ENCODE measurements at places on chromosomes 5 and 9.
A peak's percentile ranks its signal among the peaks of the same experiment; 100 is the strongest.

GRCh38 chr9:116726602-116727001, 39.5 kb downstream of the TRIM32 start:
- no peak overlapping the region for H3K4me3 ChIP-seq
- H3K27me3 ChIP-seq = no peaks in the 10 kb centered on the region
- no peak for DNase-seq
- no peaks in the 10 kb centered on the region for H3K36me3 ChIP-seq

DNA sequence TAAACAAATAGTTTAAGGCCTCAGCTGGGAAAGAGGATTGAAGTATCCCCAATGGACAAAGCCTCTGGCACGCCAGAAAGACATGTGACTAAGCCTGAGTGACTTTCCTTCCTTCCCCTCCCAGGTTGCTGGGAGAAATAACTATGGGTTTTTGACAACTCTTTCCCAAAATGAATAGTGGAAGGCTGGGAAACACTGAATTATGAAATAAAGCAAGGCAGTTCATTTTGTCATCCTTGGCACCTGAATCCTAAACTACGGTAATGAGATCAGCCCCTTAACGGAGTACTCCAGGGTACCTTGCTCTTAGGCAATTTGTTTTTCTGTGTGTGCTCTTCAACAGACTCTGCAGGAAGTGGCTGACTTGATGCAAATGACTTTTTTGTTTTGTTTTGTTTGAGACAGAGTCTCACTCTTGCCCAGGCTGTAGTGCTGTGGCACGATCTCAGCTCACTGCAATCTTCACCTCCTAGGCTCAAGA, 75.2 kb downstream of the LMNB1 start:
- peaks cover 5% of the 10 kb centered on the region for H3K4me1 ChIP-seq
- H3K4me3 ChIP-seq = no peak overlapping the region
- H3K27me3 ChIP-seq = no peaks in the 10 kb centered on the region
- H3K27ac ChIP-seq = no peak overlapping the region
- H3K36me3 ChIP-seq = no peaks in the 10 kb centered on the region
- DNase-seq = no peak

- DNase-seq = no peak
- no peak overlapping the region for H3K4me3 ChIP-seq
- no peak overlapping the region for H3K27ac ChIP-seq
- H3K36me3 ChIP-seq = no peaks in the 10 kb centered on the region
Observed at GRCh38 chr5:157184117-157184670, 3.6 kb downstream of the ITK start.

GRCh38 chr5:43314724-43315123, 1.5 kb upstream of the HMGCS1 start:
- H3K4me3 ChIP-seq = no peak overlapping the region
- H3K27me3 ChIP-seq = no peaks in the 10 kb centered on the region
- no peak for DNase-seq
- H3K4me1 ChIP-seq = peaks cover under 1% of the 10 kb centered on the region
- H3K36me3 ChIP-seq = no peaks in the 10 kb centered on the region

GRCh38 chr9:106575823-106576222, 287.1 kb upstream of the ZNF462 start:
- no peaks in the 10 kb centered on the region for H3K27me3 ChIP-seq
- no peak overlapping the region for H3K27ac ChIP-seq
- no peak for DNase-seq
- H3K36me3 ChIP-seq = no peaks in the 10 kb centered on the region
- H3K4me3 ChIP-seq = no peak overlapping the region

DNA sequence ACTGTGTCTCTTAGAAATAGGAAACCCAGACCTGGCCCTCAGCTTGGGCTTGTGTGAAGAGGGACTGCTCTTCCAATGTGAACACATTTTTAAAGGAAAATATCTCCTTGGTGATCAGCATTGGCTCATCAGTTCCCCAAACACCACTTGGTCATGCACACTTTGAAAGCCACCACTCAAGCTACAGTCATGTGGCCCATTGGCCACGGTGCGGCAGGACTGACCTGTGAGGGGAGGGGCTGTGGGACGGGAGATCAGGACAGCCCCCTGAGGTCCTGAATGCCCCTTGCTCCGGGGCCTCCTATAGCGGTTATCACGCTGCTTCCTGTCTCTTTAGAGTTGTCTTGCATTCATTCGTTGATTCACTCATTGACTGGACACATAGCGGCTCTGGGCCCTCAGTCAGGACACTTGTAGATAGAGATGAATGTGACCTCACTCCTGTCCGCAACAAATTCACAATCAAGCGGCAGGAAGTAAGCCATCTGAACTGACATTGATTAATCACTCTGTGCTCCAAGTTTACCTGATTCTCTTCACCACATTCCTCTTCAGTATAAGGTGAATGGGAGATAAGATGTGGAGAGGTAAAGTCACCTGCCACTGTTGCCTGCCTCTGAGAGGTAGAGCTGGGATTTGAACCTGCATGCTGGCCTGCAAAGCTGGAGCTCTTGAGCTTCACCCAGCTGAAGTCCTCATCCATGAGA, 73.1 kb downstream of the COL15A1 start:
- peaks cover 16% of the 10 kb centered on the region for H3K4me1 ChIP-seq
- no peaks in the 10 kb centered on the region for H3K36me3 ChIP-seq
- H3K4me3 ChIP-seq = no peak overlapping the region
- no peak for DNase-seq
- no peaks in the 10 kb centered on the region for H3K27me3 ChIP-seq

DNA sequence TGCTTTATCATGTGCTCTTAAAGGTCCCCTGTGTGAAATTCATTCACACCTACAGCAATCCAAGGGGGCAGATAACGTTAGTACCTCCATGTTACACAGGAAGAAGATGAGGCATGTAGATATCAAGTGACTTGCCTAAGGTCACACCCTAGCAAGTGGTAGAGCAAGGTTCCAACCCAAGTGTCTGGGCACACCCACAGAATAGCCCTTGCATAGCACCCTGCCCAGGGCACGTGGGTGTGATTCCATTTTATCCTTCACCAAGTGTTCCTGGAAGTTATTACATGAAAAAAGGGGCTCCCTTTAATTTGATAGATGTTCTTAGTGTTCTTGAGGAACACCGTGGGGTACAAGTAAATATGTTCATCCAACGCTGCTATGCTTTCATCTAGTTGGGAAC, 4.9 kb downstream of the TMEM171 start:
- H3K4me3 ChIP-seq = no peak overlapping the region
- no peaks in the 10 kb centered on the region for H3K4me1 ChIP-seq
- no peak for DNase-seq
- no peaks in the 10 kb centered on the region for H3K36me3 ChIP-seq
- H3K27ac ChIP-seq = no peak overlapping the region
- no peaks in the 10 kb centered on the region for H3K27me3 ChIP-seq

GRCh38 chr5:1673042-1673677, 126.5 kb downstream of the MRPL36 start:
- H3K27ac ChIP-seq = no peak overlapping the region
- no peak overlapping the region for H3K4me3 ChIP-seq
- H3K27me3 ChIP-seq = peaks cover 30% of the 10 kb centered on the region

GRCh38 chr5:59596586-59597350, 296.8 kb downstream of the PDE4D start:
- H3K4me3 ChIP-seq = no peak overlapping the region
- peak; percentile 65 for DNase-seq
- no peak overlapping the region for H3K27ac ChIP-seq
- H3K27me3 ChIP-seq = no peaks in the 10 kb centered on the region

DNA sequence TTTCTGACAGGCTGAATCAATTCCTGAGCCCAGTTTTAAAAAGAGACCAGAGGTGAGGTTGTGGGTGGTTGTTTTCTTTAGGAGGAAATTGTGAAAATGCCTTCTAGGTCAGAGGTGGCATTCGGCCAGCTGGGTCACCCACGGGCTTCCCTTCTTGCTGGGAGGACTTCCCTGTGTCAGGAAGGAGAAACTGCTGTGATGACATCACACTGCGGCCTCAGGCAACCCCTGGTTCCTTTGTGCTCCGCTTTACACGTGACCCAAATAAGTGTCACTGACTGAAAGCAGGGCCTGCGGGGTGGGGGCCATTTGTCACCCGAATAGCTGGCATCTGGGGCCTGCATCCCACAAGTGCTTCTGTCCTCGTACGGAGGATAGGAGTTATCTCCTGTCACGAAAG, 39.7 kb downstream of the FABP6 start:
- H3K4me3 ChIP-seq = no peak overlapping the region
- H3K27me3 ChIP-seq = no peaks in the 10 kb centered on the region
- peak; percentile 88 for DNase-seq
- H3K27ac ChIP-seq = peak overlapping the region; percentile 40

DNA sequence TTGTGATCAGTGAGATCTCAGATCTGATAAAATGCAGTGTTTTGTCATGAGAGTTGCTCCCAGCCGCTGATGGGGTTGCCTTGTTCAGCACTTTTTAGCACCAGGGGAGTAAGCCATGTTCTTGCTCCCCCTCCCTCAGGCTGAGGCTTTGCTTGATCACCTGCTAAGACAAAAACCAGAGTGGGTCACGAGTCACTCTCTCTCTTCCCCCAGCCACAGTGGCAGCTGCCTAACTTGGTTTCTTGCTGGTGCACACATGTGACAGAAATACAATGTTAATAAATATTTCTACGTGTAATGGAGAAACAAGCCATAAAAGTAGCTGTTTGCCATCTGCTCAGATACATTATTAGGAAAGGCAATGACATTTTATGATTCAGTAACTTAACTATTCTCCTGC, 212.4 kb upstream of the DMRT1 start:
- DNase-seq = no peak
- no peaks in the 10 kb centered on the region for H3K27me3 ChIP-seq
- no peaks in the 10 kb centered on the region for H3K36me3 ChIP-seq
- H3K4me1 ChIP-seq = peaks cover 5% of the 10 kb centered on the region
- H3K4me3 ChIP-seq = no peak overlapping the region
- H3K27ac ChIP-seq = no peak overlapping the region

DNA sequence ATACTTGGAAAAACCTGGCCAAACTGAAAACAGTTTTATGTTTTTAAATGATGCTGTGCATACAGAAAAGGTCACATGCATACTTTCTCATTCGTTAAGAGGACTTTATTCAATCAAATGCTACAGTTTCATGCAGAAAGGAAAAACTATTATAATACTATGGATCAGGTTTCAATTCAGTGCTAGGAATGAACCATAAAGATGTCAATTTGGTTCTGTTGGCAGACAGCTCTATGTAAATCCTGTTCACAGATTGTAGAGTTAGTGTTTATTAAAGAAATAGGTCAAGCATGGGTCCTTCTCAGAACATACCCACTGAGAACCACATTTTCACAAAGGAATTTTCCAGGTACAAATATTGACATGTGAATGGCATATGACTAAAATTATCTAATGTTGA, 57.1 kb downstream of the RETREG1 start:
- no peaks in the 10 kb centered on the region for H3K36me3 ChIP-seq
- H3K27me3 ChIP-seq = no peaks in the 10 kb centered on the region
- no peak for DNase-seq
- H3K27ac ChIP-seq = no peak overlapping the region

- no peak for DNase-seq
- no peaks in the 10 kb centered on the region for H3K36me3 ChIP-seq
- H3K27me3 ChIP-seq = no peaks in the 10 kb centered on the region
- H3K27ac ChIP-seq = no peak overlapping the region
- no peak overlapping the region for H3K4me3 ChIP-seq
Observed at GRCh38 chr5:133047404-133047803, 4.4 kb upstream of the HSPA4 start.

GRCh38 chr9:89880161-89880560, 275.3 kb downstream of the GADD45G start:
- H3K27ac ChIP-seq = no peak overlapping the region
- H3K36me3 ChIP-seq = no peaks in the 10 kb centered on the region
- H3K4me3 ChIP-seq = no peak overlapping the region
- no peaks in the 10 kb centered on the region for H3K27me3 ChIP-seq
- no peaks in the 10 kb centered on the region for H3K4me1 ChIP-seq

GRCh38 chr5:56155992-56156584, 77.0 kb downstream of the ANKRD55 start:
- no peak overlapping the region for H3K27ac ChIP-seq
- no peaks in the 10 kb centered on the region for H3K4me1 ChIP-seq
- DNase-seq = no peak
- no peaks in the 10 kb centered on the region for H3K36me3 ChIP-seq
- no peak overlapping the region for H3K4me3 ChIP-seq
- no peaks in the 10 kb centered on the region for H3K27me3 ChIP-seq

- H3K36me3 ChIP-seq = no peaks in the 10 kb centered on the region
- H3K4me3 ChIP-seq = no peak overlapping the region
- H3K27ac ChIP-seq = no peak overlapping the region
- no peak for DNase-seq
Observed at GRCh38 chr5:100562821-100563220, 27.6 kb downstream of the FAM174A start.

GRCh38 chr5:159106193-159106568, 6.5 kb upstream of the EBF1 start:
- no peak overlapping the region for H3K27ac ChIP-seq
- peak overlapping the region; percentile 47 for H3K4me3 ChIP-seq

GRCh38 chr9:130304116-130304515, 38.6 kb downstream of the HMCN2 start:
- no peaks in the 10 kb centered on the region for H3K4me1 ChIP-seq
- no peaks in the 10 kb centered on the region for H3K36me3 ChIP-seq
- DNase-seq = no peak
- no peak overlapping the region for H3K4me3 ChIP-seq
- H3K27me3 ChIP-seq = peaks cover 17% of the 10 kb centered on the region

DNA sequence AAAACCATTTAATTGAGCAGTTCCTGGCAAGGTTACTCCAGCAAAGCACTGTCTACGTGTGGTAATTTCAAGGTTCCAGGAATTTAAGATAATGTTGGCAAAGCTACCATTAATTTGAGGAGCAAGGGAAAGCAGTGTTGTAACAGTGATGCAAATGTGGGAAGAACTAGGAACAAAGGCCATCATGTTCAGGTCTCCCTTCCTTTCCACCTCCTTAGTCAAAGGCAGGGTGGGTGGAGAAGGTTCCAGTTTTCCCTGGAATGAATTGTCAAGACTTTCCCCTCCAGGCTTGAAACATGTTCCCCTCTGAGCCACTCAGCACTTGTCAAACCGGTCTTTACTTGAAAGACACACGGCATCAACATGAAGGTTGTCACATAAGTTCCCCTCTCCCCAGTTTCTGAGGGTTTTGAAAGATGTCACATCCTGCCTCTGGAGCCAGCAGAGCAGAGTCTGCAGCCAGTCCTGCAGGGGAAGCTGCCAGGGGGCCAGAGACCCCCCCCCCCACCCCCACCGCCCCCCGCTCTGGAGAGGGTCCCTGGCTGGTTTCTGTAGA, 226.0 kb downstream of the GAS1 start:
- H3K27me3 ChIP-seq = no peaks in the 10 kb centered on the region
- H3K4me1 ChIP-seq = peaks cover 15% of the 10 kb centered on the region
- no peak overlapping the region for H3K4me3 ChIP-seq
- DNase-seq = no peak
- H3K27ac ChIP-seq = peak overlapping the region; percentile 37
- H3K36me3 ChIP-seq = no peaks in the 10 kb centered on the region

- H3K36me3 ChIP-seq = peaks cover 11% of the 10 kb centered on the region
- H3K4me3 ChIP-seq = no peak overlapping the region
- no peak overlapping the region for H3K27ac ChIP-seq
- H3K4me1 ChIP-seq = peaks cover 2% of the 10 kb centered on the region
Observed at GRCh38 chr5:134606726-134607125, 25.9 kb downstream of the SAR1B start.
